ENCODE measurements at places on chromosomes 4 and X.

DNA sequence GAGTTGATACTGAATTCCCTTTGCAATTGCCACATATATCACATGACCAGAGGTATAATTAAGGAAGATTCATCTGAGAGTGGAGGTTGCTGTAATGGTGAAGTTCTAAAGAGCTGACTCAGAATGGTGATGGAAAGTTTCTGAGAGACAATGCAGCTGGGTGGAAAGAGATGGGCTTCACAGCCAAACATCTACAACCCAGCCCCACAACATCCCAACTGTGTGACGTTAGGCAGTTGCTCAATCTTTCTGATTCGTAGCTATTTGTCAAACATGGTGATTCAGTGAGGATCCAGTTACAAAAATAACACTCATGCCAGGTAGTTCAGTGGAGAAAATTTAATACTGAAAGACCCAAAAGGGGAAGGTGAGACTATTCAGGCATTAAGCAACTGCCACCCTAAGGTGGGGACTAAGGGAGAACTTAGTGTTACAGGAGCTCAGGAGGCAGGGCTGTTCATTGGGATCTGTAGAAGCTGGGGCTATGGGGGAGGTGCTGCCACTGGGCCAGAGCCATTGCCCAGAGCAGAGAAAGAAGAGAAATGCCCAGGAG lies 6.9 kb upstream of the AFF1 start:
- DNase-seq: no peak

DNA sequence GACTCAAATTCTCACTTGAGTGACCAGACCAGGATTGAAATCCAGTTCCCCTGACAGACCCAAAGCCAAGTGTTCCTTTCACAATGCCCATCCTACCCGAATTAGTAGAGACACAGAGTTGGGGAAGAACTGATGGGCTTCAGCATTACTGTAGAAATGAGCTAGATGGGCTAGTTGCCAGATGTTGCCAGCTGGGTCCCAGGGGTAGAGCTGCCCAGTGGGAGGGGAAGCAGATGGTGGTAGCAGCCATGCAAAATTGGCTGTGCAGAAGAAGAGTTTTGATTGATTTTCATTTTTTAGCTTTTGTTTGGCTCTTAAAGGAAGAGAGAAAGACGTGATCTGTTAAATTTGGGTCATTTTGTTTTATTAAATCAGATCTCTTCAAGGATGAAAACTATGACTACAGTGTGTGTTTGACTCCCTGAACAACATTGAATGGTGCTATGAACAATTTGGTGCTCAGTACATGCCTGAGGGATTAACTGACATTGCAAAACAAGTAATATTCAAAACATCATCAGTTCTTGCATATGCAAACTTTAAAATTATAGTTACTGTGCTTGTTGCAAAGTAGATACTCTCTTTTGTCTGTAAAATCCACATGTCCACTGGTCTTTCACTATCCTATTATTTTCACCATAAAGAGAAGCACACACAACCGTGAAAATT lies 86.0 kb downstream of the PARM1 start:
- DNase-seq: no peak

DNA sequence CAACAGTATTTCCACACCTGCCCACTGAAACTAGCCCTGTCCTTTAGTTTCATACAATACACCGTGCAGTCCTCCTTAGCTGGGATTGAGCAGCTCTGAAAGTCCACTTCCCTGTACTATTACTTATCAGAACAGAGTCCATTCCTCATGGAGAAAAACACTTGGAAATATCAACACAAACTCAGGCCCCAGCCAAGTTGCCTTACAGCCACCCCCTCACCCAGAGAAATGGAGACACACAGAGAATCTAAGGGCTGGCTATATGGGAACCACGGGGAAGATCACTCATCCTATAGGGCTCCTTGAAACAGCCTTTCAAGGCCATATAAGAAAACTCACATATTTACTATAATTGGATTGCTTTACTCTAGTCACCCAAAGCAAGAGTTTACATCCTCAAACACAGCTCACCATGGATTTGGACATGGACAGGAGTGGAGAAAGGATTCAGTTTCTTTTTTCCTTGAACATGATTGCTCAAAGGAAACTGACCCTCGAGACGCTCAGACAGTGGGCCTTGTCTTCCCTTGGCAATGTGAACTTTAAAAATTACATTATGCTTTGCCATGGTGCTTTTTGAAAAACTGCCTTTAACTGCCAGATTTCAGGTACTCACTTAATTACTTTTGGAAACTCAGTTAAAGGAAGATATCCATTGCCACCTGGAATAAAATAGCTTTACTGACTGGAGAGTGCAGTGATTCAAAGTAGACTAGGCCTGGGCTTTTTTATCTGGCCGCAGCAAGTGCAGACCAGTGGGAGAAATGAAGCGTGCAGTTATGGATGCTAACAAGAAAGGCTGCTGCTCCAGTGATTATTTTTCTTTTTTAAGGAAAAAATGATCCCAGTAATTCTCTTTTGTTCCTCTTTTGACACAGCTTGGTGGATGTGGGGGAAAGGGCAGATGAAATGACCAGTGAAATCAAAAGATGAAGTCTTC lies 1.6 kb downstream of the SCARB2 start:
- no peak for DNase-seq

GRCh38 chr4:26858947-26859401 lies 1.7 kb upstream of the STIM2 start:
- peak; percentile 76 for DNase-seq

DNA sequence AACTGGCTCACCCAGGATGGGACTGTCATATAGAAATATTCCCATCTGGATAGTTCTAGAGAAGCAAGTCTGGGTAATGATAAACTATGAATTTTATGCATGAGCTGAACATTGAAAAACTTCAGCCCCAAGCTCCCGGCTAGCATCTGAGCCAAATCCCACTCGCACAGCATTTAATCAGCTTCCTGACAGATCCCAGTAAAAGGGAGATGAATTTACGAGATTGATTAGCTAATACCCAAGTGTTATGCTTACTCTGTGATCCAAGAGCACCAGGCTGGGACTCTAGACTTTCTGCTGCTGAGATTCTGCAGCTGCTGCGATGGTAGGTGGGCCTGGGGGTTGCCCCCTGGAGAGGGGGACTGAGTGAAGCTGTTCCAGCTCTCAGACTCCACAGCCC lies 28.0 kb downstream of the FRMPD3 start:
- DNase-seq: no peak

DNA sequence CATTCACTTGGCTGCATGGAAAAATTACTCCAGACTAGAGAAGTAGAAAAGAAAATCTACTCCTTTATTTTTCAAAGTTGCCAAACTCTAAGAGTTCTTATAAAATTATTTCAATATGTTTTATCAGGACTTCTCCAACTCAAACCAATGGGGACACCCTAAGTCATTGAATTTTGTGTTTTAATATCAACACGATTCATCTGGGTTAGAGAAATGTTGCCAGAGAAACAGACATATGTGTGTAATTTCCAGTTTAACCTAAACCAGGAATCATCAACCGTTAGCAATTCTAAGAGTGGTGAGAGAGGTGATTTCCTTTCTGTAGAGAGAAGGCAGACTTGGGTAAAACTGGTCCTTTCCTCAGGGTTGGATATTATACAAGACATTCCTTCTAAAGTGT lies 291.8 kb downstream of the LDB2 start:
- DNase-seq: no peak

GRCh38 chr4:77564231-77564630 lies 41.4 kb upstream of the CXCL13 start:
- DNase-seq: no peak

GRCh38 chr4:41307638-41308037 lies 50.9 kb downstream of the UCHL1 start:
- no peak for DNase-seq

DNA sequence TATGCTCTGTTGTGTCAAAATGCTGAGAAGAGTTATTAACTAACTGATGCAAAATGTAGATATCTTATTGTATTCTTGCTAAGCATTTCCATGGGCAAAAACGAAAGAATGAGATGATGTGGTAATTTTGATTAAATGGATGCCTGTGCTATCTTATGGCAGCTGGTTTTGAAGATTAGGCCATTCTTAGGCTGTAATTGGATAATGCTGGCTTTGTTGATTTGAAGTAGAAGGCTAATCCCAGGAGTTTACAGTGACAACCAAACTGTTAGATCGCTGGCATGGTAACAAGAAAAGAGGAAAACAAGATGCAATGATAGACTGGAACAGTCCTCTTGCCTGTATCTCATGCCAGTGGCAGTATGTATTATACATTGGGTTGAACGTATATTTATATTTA lies 74.1 kb upstream of the WDR44 start:
- peak; percentile 59 for DNase-seq

GRCh38 chr4:39922399-39922798 lies 55.3 kb downstream of the PDS5A start:
- no peak for DNase-seq

DNA sequence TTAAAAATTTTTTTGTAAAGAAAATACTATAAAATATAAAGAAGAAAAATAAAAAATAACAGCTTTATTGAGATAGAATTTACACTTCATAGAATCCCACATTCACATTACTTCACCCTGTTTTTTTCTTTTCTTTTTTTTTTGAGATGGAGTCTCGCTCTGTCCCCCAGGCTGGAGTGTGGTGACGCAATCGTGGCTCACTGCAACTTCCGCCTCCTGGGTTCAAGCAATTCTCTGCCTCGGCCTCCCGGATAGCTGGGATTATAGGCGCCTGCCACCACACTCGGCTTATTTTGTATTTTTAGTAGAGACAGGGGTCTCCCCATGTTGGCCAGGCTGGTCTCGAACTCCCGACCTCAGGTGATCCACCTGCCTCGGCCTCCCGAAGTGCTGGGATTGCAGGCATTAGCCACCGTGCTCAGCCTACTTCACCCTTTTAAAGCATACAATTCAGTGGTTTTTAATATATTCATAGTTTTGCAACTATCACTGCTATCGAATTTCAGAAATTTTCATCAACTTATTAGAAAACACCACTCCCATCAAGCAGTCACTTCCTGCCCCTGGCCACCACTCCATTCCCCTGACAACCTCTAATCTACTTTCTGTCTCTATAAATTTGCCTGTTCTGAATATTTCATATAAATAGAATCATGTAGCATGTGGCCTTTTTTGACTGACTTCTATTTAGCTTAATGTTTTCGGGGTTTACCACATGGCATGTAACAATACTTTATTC lies 48.7 kb downstream of the TMEM131L start:
- no peak for DNase-seq

DNA sequence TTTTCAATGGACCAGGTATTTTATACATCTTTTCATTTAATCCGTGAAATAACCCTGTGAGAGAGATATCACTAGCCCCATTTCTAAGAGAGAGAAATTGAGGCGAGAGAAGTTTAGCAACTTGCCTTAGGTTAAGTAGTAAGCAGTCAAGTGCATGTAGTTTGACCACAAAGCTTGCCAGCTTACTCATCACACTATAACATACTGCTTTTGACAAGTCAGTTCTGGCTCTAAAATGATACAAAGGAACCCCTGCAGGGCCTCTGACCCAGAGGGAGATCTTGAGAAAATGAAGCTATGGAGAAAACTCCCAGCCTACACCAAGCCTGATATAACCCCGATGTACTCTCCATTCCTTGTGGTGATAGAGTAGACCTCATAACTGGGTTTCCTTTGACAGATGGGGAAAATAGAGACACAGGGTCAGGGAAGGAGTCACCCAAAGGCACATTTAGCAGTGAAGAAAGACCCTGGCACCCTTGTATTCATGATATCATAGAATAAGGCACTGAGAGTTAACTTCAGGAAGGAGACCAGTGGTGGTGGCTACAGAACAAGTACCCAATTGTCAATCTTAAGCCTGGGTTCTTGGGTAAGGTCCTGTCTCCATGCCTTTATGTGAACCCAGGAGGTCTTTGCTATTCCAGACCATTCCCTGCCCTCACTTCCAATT lies 60.2 kb upstream of the MSN start:
- peak; percentile 21 for DNase-seq

- no peak for DNase-seq
Observed at GRCh38 chr4:165992283-165992682, 119.2 kb downstream of the TLL1 start.

DNA sequence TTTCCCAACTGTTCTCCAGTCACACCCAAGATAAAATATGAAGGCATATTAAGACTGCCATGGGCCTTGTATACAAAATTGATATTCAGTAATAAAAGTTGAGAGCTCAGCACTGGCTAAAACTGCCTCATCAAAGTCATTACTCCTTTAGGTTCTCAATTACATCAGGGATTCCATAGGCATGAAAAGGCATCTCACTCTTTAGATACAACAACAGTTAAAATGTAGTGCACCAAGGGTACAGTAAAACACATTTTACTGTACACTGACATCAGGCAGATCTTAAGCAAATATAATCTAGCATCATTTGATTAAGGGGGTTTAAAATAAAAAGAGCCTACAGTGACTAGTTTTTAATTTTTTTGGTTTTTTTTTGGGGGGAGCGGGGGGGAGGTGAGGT lies 107.7 kb downstream of the PPP3CA start:
- DNase-seq: no peak

DNA sequence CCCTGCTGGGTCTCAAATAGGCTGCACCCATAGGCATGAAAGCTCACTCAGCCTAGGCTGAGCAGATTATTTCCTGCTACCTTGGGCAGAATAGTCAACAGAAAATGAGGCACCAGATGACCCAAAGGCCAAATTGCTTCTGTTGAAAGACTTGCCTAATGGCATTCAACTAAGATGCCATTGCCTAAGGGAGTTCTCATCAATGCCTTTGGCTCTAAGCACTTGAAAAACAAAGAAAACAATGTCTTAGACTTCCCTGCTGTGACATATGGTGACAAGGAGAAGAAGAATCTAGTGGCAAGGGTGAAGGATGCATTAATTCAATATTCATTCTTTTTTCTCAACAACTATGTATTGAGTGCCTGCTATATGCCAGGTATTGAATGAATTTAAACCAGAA lies 25.7 kb upstream of the PCDH19 start:
- DNase-seq: no peak

DNA sequence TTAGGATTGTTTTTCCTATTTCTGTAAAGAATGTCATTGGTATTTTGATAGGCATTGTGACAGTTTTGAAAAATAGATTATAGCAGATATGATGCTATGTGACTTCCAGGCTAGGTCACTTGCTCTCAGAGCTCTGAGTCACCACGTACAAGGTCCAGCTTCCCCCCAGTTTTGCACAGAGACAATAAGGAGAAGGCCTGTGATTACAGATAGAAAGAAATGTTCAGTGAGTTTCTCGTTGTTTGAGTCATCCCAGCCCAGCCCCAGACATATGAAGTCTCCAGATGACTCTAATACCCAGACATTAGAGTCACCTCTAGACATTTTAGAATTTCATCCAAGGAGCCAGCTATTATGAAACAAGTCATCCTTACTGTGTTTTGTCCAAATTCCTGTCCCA lies 57.2 kb downstream of the MFAP3L start:
- no peak for DNase-seq

- DNase-seq: no peak
Observed at GRCh38 chrX:24229400-24229879, 79.9 kb downstream of the ZFX start.

- DNase-seq: no peak
Observed at GRCh38 chr4:42915484-42915883, 23.0 kb downstream of the GRXCR1 start.

- no peak for DNase-seq
Observed at GRCh38 chr4:112905728-112906127, 143.7 kb upstream of the ANK2 start.

GRCh38 chr4:12852338-12853307 lies 631.5 kb downstream of the RAB28 start:
- peak; percentile 69 for DNase-seq
